ENCODE measurements at places on chromosomes 1 and 21.

DNA sequence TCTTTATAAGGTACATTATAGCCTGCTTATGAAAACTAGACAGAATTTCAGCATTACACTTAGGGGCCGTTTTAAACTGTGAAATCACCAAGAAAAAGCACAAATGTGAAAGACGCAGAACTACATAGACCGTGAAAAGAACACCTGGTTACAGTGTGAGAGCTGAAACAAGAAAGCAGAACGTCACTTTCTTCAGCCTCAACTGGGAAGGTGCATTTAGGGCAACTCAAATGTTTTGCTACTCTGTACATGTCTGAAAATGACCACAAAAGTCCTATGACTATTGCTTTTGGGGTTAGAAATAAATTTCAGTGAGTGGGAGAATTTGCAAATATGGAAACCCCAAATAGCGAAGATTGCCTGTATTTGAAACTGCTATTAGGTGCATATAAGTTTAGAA, 268.7 kb downstream of the OLFM3 start:
- no peak for DNase-seq

DNA sequence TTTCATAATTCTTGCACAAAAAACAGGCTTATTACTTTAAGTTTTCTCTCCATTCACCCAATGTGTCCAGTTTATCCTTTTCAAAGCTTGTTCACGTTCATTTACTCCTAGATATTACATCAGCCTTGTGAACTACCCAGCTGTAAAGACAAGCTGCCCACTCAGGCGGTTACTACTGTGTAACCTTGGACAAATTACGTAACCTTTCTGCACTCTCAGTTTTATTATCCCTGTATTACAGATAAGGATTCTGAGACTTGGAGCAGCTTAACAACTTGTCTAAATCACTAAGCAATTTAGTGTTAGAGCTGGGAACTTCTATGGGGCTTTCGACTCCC, 20.5 kb upstream of the LPAR3 start:
- DNase-seq, result peak; percentile 88

DNA sequence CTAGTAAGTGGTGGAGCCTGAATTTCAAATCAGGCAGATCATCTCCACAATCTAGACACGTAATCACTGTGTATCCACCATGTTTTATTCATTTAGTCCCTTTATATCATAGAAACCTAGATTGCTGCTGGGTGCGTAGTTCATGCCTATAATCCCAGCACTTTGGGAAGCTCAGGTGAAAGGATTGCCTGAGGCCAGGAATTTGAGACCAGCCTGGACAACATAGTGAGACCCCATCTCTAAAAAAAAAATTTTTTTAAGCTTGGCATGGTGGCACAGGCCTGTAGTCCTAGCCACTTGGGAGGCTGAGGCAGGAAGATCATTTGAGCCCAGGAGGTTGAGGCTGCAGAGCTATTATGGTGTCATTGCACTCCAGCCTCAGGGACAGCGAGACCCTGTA, 10.1 kb downstream of the MED18 start:
- no peak for DNase-seq

- DNase-seq, result no peak
Measured at GRCh38 chr21:34670220-34670961, 1.6 kb downstream of the CLIC6 start.

GRCh38 chr1:36512842-36513241, 30.1 kb upstream of the CSF3R start:
- no peak for DNase-seq

GRCh38 chr1:79150576-79150975, 144.0 kb upstream of the ADGRL4 start:
- DNase-seq, result no peak

GRCh38 chr1:234607109-234608024, 2.6 kb downstream of the IRF2BP2 start:
- DNase-seq, result peak; percentile 35

DNA sequence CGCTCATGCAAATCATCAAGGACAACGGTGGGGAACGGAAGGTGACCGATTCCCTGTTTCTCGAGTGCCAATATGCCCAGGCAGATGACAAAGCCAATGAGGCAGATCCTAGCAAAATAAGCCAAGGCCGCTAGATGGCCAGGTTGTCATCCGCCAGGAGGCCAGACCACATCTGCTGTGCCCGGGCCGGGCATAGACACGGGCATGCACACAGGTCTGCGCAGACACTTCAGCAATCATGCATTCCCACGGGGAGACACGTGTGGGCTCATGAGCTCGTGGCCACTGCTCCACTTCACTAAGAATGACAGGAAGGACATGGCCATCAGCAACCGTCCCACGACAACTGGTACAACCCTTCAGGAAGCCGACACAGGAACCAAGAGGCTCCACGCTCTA, 23.4 kb downstream of the WDR4 start:
- no peak for DNase-seq

DNA sequence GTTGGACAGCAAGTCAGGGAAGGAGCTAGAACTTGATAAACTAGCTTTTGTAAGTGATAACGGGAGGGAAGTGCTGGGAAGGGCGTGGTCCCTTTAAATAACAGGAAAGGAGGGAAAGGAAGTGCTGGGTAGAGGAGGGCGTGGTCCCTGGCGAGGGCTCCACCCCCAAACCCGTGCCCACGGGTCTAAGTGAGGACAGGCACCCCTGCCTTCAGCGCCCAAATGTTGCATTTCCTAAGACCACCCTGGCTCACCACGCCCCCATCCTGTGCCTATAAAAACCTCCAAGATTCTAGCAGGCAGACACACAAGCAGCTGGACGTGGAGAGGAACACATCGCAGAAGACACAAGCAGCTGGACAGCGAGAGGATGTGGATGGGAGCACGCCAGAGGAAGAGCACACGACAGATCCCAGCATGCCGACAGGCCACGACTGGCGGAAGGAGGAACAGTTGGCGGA, 58.5 kb downstream of the PALMD start:
- DNase-seq, result no peak

DNA sequence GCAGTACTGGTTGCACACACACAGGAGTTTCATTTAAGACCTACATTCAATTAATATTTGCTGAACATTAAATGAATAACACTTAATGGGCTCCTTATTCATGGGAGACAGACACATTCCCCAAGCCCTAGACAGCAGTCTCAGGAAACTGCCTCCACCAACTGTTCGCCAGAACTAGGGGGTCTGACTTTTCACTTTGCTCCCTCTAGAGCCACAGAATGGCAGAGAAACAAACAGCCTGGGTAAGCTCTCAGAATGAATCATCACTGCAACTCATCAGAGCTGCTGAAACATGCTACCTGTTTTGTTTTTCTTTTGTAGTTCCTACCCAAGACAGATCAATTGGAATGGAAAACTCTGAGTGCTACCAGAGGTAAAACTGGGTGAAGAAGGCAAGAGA, 31.7 kb downstream of the ELK4 start:
- DNase-seq, result peak; percentile 74

GRCh38 chr1:225999912-226000337, 782 bp upstream of the SDE2 start:
- DNase-seq, result no peak

GRCh38 chr1:245389873-245390272, 235.1 kb downstream of the KIF26B start:
- DNase-seq, result no peak

GRCh38 chr1:170075186-170075585, 691 bp upstream of the KIFAP3 start:
- DNase-seq, result no peak

- no peak for DNase-seq
Measured at GRCh38 chr1:153291514-153291913, 21.2 kb downstream of the PGLYRP3 start.

GRCh38 chr1:9149837-9150581, 21.1 kb upstream of the GPR157 start:
- no peak for DNase-seq

- DNase-seq, result no peak
Measured at GRCh38 chr1:204480515-204480914, 14.1 kb downstream of the PIK3C2B start.
